NCI-H748 treated with DMSO at 0.1 percent for 48 hours (cell line): ENCODE measurements at places on chromosomes 6 and 20.

DNA sequence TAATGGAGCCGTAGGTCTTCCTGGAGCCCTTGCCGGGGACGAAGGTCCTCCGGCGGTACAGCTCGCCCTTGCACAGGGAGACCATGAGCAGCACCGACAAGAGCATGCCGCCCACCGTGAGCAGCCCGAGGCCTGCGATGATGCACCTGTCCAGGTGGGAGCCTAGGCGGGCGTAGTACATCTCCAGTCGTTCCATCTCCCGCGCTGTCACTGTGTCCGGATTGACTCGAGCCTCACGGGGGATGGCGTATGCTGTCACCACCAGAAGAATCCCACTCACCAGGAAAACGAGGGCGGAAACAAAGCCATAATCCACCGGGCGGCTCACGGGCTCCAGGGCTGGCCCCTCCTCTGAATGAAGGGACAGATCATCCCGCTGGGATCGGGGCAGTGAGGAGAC, 3.8 kb downstream of the TMEM74B start:
- no peak for DNase-seq

- DNase-seq = no peak
Observed at GRCh38 chr6:121794630-121795029, 359.2 kb downstream of the GJA1 start.

GRCh38 chr20:20293691-20294385, 74.1 kb upstream of the INSM1 start:
- no peak for DNase-seq

GRCh38 chr6:116518621-116519368, 7.4 kb downstream of the CALHM5 start:
- DNase-seq = no peak

DNA sequence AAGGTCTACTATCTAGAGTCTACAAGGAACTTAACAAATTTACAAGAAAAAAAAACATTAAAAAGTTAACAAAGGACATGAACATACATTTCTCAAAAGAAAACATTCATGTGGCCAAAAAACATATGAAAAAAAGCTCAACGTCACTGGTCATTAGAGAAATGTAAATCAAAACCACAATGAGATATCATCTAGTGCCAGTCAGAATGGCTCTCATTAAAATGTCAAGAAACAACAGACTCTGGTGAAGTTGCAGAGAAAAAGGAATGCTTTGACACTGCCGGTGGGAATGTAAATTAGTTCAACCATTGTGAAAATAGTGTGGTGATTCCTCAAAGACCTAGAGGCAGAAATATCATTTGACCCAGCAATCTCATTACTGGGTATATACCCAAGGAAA, 48.3 kb downstream of the OGFRL1 start:
- no peak for DNase-seq

- no peak for DNase-seq
Observed at GRCh38 chr6:162493917-162494316, 233.6 kb downstream of the PRKN start.
